ENCODE measurements at places on chromosomes 1 and 21. TPM values are rescaled to one million over a fixed set of nuclear protein-coding genes. Genes with fewer than 3 reads are reported as not detected.

F3 gene
- 296 TPM for total RNA-seq

ZFYVE9 gene
- total RNA-seq = 21.9 TPM

TMEM54 gene
- 12.1 TPM for total RNA-seq

DNA sequence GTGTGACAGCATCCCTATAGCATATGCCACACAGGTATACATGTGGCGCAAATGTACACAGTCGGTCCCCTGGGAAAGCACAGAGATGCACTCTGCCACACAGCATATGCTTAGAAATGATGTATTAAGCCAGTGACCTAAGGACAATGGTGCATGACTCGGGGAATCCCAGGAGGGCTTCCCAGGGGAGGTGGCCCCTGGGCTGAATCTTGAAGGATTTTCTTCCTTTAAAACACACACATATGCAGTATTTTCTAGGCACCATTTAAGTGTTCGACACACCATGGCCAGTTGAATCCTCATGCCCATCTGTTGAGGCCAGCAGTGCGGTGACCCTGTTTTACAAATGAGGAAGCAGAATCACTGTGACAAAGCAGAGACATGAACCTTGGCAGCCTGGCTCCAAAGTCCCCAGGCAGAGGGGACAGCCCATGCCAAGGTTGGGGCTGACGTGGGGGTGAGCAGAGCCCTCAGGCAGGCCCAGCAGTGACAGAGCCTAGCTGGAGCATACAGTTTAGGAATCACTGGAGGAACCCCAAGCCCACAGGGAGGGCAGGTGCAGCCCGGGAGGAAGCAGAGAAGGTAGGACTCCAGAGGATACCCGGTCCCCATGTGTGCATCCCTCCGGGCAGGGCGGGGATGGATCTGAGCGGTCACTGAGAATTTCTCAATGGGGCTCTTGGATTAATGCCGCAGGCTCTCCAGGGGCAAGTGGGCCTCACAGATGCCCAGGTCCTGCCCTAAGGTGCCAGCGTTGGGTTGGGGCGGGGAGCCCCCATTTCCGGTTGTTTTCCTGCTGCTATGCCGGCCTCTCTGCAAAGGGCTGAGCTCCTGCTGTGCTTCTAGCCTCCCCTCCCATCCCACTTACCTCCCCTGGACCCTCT, 28.4 kb downstream of the WNT3A start:
- no peak for DNase-seq

- DNase-seq = no peak
Observed at GRCh38 chr21:30628109-30628508, 6.9 kb upstream of the KRTAP20-2 start.

DNA sequence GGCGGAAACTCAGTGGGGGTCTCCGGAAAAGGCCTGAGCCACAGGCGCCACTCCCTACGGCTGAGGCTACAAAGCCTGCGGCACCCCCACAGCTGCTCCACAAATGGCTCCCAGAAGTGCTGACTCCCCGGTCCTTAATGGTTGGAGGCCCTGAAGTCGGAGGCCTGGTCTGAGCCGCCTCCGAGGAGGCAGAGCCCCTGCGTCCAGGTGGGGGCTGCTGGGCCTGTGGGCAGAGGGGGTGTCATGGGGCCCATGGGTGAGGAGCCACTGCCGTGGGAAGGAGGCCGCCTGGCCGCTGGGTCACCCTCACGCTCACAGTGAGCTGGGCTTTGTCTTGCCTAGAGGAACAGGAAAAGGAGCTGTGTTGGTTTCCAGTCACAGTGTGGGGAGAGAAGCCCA, 12.4 kb upstream of the COL18A1 start:
- DNase-seq = no peak

GRCh38 chr1:172883387-172883791, 167.4 kb downstream of the TNFSF18 start:
- DNase-seq = no peak

DNA sequence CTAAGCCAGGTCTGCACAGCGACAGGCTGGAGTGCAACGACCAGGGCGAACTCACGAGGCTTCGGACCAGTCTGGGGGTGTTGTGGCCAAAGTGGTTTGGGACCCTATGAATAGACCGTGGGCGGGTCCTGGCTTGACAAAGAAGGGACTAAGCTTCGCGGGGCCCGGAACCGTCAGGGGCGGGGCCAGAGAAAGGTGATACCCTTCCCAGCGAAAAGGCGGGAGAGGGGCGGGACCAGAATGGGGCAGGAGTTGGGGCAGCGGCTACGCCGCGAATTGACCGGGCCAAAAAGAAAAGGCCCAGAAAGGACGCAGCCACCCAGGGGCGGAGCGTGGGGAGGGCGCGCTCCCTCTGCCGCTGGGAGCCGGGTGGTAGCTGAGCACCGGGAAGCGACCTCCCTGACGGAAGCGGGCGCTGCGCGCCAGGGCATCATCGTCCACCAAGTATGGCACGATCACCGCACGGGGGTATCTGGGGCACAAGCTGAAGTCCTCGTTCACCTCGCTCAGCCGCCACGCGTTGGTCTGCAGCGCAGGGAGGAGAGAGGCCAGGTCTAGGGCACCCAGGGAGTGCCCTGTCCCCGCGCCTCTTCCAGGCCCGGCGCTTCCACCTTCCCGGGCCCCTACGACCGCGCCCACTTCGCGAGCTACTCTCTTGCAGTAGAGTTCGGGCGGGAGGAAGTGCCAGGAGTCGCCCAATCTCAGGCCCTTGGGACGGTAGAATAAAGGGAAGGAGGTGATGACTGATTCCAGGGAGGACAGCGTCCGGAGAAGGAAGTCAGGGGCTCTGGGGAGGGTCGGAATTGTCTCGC, 6.7 kb upstream of the FAM167B start:
- peak; percentile 70 for DNase-seq

GRCh38 chr1:201790261-201790660, 38.7 kb upstream of the IPO9 start:
- peak; percentile 50 for DNase-seq

DNA sequence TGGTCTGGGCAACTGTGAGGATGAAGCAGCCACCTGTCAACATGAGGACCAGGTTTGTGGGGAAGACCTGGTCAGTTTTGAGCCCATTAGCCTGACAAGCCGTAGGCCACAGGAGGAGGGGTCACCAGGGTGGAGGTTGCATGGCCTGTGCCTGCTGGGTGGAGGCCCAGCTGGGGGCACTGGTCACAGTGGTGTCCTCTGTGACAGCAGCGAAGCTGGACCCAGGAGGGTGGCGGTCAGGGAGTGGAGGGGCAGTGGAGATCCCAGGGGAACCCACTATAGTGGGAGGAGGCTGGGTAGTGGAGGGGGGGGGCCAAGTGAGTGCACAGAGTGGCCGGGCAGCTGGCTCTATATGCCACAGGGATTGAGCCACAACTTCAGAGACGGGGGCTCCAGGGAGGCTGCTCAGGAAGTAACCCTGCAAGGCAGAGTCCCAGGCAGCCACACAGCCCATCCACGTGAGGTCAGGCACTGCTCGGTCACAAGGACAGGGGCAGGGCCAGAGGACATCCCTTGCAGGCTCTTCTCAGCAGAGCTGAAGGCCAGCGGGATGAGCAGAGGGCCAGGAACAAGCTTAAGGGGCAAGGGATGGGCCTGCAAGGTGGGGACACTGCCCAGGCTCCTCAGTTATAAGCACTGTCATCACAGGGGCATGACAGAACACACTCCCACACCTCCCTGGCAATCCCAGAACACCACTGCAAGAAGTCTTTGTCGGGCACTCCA, 2.3 kb upstream of the C1orf35 start:
- DNase-seq = no peak

DNA sequence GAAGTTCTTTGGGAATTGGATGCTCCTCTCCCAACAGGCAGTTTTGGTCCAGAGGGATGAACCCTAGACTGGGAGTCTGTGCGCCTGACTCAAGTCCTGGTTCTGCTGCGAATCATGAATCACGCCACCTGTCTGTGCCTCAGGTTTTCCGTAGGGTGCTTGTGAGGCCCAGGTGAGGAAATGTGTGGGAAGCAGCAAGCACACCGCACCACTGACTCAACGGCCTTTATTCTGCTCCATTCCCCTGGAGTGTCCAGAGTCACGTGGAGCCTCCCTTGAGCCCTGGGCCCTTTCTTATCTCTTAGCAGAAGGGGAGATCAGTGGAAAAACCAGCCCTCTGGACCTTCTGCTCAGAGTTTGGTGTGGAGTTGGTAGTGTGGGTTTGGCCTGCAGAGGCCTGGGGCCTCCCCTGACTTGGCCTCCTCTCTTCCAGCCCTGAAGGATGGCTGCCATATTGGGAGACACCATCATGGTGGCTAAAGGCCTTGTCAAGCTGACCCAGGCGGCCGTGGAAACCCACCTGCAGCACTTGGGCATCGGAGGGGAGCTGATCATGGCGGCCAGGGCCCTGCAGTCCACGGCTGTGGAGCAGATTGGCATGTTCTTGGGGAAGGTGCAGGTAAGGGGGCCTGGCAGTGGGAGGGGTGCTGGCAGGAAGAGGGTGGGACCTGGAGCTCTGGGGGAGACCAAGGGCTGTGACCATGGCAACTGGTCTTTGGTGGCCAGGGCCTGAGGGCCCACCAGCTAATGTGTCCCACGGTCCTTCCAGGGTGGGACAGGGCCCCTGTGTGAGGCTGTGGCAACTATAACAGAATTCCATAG, 21.1 kb downstream of the COQ8A start:
- DNase-seq = no peak

- peak; percentile 71 for DNase-seq
Observed at GRCh38 chr1:22500471-22500870, 48.8 kb downstream of the ZBTB40 start.

DNA sequence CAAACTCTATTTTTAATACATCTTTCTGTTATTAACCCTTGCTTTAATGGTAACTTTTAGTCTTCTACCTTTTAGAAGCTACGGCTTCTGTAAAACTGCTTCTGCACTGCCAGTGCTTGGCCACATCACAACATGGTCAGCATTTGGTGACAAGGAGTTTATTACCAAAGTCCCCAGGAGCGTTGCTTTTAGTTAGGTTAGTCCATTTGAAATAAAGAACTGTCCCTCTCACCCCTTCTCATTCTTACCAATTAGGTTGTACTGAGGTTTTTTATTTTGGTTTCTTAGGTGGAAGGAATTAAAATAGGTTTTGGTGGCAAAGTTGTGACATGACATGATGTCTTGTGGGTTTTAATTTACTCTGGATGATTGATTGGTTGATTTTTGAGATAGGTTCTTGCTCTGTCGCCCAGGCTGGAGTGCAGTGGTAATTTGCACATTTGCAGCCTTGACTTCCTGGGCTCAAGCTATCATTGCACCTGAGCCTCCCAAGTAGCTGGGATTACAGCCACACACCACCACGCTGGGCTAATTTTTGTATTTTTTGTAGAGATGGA, 39.2 kb downstream of the SPEN start:
- DNase-seq = no peak

Data from MCF 10A (cell line).